ENCODE measurements at places on chromosomes 7 and 10.

GRCh38 chr10:16995867-16996529 is 133.6 kb downstream of the CUBN start:
- DNase-seq = no peak

GRCh38 chr7:34044734-34045353 is 139.5 kb downstream of the BMPER start:
- no peak for DNase-seq

DNA sequence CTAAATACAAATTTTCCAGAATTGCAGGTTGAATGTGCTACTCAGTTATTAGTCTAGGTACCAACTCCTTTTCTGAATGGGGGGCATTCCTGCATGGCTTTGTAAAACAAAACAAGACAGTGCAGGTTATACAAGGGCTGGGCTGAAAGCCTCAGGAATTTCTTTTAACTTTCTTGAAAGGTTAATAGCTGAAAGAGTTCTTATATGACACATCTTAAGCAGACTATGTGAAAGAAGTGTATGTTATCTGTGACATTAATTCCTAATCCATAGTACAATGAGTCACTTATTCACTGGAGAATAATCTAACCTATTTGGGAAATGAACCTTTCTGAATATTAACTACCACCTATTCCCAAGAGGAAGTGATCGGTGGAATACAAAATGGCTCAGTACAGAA is 115.6 kb upstream of the FAM133B start:
- no peak for DNase-seq

DNA sequence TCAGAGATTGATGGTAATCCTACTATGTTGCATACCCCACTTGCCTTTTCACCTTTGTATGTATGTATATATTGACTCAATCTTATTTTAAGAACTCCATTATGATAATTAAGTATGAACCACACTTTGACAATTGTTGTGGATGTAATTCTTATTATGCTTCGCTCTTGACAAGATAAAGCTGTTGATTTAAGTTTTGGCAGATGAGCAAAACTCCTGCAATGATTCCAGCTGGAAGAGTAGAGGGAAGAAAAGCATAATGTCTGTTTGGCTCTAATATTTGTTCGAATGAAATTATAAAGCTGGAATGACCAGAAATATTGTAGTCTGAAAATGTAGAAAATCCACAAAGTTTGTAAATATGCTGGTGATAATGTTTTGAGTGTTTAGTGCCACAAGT is 83.8 kb upstream of the AKR1E2 start:
- no peak for DNase-seq

GRCh38 chr7:136030330-136030729 is 53.2 kb upstream of the MTPN start:
- DNase-seq = no peak

GRCh38 chr7:25318047-25318446 is 89.8 kb upstream of the NPVF start:
- no peak for DNase-seq

DNA sequence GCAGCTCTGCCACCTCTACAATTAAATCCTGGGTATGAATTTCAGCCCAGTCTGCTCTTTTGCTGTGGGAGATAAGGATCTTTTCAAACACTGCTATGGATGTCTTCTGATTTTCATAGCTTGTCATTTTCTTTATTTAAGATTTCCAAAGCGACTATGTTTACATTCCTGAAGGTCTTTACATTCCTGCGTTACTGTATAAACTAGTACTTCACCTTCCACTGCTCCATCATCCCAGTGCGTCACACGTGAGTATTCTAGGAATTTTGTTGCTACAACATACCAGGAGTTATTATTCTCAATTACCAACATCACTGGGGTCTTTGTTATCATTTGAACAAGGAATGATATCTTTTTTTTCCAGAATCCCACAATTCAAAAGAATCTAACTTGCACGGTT is 944.7 kb downstream of the SORCS3 start:
- no peak for DNase-seq
